ENCODE measurements at places on chromosomes 2 and 18. TPM values are rescaled to one million over a fixed set of nuclear protein-coding genes. Genes with fewer than 3 reads are reported as not detected.

DNA sequence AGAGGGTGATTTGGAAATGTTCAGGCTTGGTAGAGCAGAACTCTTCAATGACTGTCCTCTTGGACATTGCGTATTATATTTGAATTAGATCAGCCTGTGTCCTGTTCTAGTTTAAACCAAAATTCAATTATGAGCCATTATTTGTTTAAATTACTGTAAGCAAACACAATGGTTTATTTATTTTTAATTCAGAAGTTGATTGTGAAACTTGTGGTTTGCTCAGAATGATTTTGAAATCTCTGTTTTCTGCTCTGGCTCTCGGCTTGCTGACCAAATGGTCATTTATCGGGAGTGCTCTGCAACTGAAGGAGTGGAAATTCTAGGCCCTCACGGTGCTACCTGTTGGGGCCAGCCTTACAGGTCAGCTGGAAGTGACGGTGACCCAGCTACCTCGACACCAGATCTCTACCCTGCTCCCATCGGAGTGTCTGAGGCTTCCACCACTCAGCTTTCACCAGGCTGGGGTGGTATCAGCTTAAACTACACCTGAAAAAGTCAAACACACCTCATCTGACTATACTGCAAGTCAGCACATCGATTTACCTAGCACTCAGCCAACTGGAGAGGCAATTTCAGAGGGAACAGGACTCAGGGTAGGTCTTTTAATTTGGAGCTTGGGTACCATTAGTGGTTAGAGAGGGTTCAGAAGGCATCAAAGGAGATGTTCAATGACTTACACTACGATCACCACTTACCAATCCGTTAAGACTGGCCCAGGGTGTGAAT, 36.8 kb upstream of the GPD2 start:
- no peaks in the 10 kb centered on the region for H3K27me3 ChIP-seq
- peak overlapping the region; percentile 81 for H3K4me3 ChIP-seq
- no peak for DNase-seq
- H3K36me3 ChIP-seq, result no peaks in the 10 kb centered on the region
- peak overlapping the region; percentile 92 for H3K27ac ChIP-seq

DNA sequence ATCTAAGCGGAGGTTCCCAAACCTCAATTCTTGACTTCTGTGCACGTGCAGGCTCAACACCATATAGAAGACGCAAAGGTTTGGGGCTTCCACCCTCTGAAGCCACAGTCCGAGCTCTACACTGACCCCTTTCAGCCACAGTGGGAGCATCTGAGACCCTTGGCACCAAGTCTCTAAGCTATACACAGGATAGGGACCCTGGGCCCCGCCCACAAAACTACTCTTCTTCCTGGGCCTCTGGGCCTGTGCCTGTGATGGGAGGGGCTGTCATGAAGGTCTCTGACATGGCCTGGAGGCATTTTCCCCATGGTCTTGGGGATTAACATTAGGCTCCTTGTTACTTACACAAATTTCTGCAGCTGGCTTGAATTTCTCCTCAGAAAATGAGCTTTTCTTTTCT, 1374.1 kb upstream of the NXPH2 start:
- H3K4me1 ChIP-seq, result no peaks in the 10 kb centered on the region
- no peaks in the 10 kb centered on the region for H3K36me3 ChIP-seq
- no peak overlapping the region for H3K27ac ChIP-seq
- no peak overlapping the region for H3K4me3 ChIP-seq

DNA sequence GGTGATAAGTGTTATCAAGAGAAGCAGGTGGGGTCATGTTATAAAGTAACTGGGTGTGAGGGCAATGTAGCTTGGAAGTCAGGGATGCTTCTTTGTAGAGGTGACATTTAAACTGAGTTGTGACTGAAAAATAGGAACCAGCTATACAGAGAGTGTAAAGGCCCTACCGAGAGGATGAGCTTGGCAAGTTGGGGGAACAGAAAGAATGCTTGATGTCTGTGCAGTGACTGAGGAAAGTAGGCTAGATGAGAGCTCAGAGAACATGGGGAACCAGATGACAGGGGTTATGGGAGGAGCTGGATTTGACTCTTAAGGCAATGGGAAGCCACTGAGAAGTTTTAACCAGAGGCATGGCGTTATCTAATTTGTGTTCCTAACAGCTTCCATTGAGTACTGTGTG, 115.3 kb downstream of the DOCK10 start:
- H3K27ac ChIP-seq, result no peak overlapping the region
- H3K4me1 ChIP-seq, result no peaks in the 10 kb centered on the region

DNA sequence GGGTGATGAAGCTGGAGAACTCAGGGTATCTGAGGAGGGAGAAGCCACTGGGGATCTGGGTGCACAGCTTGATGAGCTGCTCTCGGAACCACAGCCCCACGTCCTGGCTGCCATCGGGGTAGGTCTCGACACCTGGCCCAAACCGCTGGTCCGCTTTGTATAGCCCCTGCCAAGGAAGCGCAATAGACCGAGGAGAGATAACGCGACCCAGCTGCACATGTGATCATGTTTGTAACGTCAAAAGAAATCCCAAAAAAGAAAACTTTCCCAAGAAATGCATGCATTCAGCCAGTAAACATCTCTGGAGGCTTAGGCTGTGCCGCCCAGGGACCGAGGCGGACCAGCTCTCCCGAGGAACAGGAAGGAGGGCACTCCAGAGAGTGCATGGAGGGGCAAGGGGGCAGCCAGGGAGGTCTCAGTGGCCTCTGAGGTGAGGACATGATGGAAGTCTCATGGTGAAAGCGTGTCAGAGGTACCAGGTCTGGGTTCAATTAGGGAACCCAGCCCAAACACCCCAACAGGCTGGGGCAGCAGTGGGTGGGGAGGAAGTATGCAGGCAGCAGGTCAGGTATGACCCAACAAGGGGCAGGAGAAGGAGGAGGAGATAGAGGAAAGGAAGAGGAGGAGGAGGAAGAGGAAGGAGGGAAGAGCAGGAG, 28.3 kb downstream of the ANKMY1 start:
- no peaks in the 10 kb centered on the region for H3K27me3 ChIP-seq
- H3K36me3 ChIP-seq, result peaks cover 56% of the 10 kb centered on the region
- no peak overlapping the region for H3K27ac ChIP-seq

GRCh38 chr2:16281451-16282335, 341.3 kb downstream of the MYCN start:
- peaks cover 4% of the 10 kb centered on the region for H3K27me3 ChIP-seq
- H3K4me3 ChIP-seq, result no peak overlapping the region
- no peaks in the 10 kb centered on the region for H3K36me3 ChIP-seq
- no peak overlapping the region for H3K27ac ChIP-seq
- no peak for DNase-seq
- no peaks in the 10 kb centered on the region for H3K4me1 ChIP-seq

DNA sequence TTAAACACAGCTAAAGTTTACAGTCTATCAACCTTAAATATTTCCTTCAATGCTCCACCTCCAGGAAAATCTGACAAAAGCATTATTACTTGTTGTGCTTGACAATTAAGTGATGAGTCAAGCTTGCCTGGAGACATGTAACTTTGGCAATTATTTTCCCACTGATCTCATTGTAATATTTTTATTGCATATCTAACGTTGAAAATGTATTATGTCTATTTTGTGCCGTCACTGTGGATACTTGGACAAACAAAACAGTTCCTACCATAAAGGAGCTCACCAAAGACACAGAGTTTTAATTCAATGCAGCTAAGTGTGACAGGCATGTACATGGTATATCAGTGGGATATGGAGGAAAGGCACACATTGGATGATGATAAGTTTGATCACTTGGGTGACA, 24.7 kb downstream of the RNF103 start:
- H3K36me3 ChIP-seq, result peaks cover 13% of the 10 kb centered on the region
- peaks cover 35% of the 10 kb centered on the region for H3K4me1 ChIP-seq
- H3K27me3 ChIP-seq, result no peaks in the 10 kb centered on the region
- peak overlapping the region; percentile 9 for H3K27ac ChIP-seq

GRCh38 chr2:3472966-3473365, 46.4 kb downstream of the ADI1 start:
- H3K27ac ChIP-seq, result peak overlapping the region; percentile 90
- no peak overlapping the region for H3K4me3 ChIP-seq
- peaks cover 47% of the 10 kb centered on the region for H3K4me1 ChIP-seq
- H3K27me3 ChIP-seq, result no peaks in the 10 kb centered on the region

The FHOD3 gene
- total RNA-seq, result 346 TPM

- DNase-seq, result no peak
- no peak overlapping the region for H3K4me3 ChIP-seq
- peaks cover 10% of the 10 kb centered on the region for H3K27me3 ChIP-seq
- peaks cover 6% of the 10 kb centered on the region for H3K4me1 ChIP-seq
- no peak overlapping the region for H3K27ac ChIP-seq
Measured at GRCh38 chr2:136131961-136132824, 14.2 kb upstream of the CXCR4 start.

- H3K4me3 ChIP-seq, result peak overlapping the region; percentile 33
- H3K4me1 ChIP-seq, result peaks cover 92% of the 10 kb centered on the region
- no peak for DNase-seq
- no peaks in the 10 kb centered on the region for H3K27me3 ChIP-seq
- peak overlapping the region; percentile 41 for H3K27ac ChIP-seq
- H3K36me3 ChIP-seq, result no peaks in the 10 kb centered on the region
Measured at GRCh38 chr2:121539750-121540469, 9.2 kb downstream of the RNU4ATAC start.

- H3K4me1 ChIP-seq, result peaks cover 27% of the 10 kb centered on the region
- H3K4me3 ChIP-seq, result peak overlapping the region; percentile 71
- H3K27me3 ChIP-seq, result peaks cover 78% of the 10 kb centered on the region
- no peaks in the 10 kb centered on the region for H3K36me3 ChIP-seq
Measured at GRCh38 chr2:148876202-148876594, 1.2 kb downstream of the KIF5C start.

The REG1B gene
- not detected for total RNA-seq

GRCh38 chr2:32862269-32863055, 84.3 kb upstream of the LTBP1 start:
- no peaks in the 10 kb centered on the region for H3K36me3 ChIP-seq
- H3K27me3 ChIP-seq, result no peaks in the 10 kb centered on the region
- no peak overlapping the region for H3K27ac ChIP-seq
- no peak overlapping the region for H3K4me3 ChIP-seq
- no peak for DNase-seq

Measured in left ventricle myocardium inferior (tissue), 1 donor.